ENCODE measurements at places on chromosomes 4 and X.

DNA sequence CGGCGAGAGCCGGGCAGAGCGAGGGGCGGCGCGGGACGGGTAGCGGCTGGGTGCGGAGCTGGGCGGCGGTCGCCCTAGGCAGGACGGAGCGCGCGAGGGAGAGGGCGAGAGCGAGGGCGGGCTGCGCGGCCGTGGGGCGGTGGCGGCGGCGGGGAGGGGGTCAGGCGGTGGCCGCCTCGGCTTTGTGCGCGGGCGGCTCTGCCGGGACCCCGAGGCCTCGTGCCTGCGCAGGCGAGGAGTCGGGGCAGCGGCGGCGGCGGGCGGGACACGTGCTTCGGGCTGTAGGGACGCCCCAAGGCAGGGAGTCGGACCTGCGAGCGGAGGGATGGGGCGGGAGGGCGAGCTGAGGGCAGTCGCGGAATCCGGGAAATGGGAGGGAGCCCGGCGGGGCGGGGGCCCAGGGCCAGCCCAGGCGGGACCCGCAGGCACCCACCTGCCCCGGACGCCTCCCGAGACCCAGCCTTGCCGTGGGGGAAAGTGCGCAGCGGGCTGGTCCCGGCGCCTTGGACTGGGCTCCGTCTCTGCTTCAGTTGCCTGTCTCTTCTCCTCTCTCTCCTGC, 465 bp downstream of the BMPR1B start:
- no peak for DNase-seq

DNA sequence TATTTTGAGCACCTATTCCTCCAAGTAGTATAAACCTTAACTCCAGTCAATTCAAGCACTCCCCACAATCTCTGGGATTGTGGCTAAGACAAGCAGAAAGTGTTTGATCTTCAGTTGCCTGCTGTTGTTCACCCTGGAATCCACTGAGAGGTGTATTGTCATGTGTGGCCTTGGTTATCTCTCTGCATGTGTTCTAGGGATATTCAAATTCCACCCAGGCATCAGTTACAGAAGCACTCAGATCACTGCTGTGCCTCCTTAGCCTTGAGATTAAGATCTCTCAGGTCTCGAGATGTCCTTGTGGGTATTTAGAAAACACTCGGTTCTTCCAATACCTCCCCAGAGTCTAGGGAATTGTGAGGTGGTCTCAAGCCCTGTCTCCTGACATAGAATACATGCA, 213.3 kb downstream of the SMARCA1 start:
- no peak for DNase-seq

DNA sequence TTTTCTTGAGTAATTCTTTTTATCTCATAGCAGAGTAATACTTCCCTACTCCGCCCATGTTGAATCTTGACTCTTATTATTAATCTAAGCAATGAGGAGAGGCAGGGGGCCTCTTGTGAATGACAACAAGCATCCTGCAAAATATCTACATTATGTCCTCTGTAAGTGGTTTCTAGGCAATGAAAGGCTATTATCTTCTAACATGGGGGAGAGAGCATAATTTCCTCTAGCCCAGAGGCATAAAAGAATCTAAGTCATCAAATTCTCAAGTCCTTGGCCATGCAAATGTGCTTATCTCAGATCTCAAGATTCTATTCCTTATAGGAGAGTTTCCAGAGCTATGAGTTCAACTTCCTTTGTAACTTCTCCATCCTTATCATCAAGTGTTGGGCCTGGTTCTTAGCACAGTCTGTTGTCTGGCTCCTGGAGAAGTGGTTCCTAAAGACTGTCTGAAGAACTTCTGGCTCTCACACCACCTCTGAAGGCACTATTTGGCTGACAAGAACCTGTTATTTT, 423.1 kb upstream of the INTU start:
- DNase-seq, result no peak

GRCh38 chr4:143506031-143506430, 7.5 kb upstream of the SMARCA5 start:
- no peak for DNase-seq

DNA sequence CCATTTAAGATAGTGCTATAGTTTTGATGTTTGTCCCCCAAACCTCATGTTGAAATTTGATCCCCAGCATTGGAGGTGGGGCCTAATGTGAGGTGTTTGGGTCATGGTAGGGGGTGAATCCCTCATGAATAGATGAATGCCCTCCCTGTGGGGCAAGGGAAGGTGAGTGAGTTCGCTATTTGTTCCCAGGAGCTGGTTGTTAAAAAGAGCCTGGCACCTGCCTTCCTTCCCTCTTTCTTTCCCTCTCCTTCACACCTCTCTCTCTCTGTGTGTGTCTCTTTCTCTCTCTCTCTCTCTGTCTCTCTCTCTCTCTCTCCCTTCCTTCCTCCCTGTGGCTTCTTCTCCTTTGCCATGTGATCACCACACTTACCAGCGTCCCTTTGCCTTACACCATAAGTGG, 160.7 kb downstream of the AASDH start:
- DNase-seq, result no peak

GRCh38 chr4:70291341-70291740, 43.4 kb upstream of the CABS1 start:
- DNase-seq, result no peak

- no peak for DNase-seq
Observed at GRCh38 chrX:130682990-130683389, 220.0 kb downstream of the ENOX2 start.

Data from heart right ventricle (tissue), 16 donors.